Stimulated activated CD4-positive, alpha-beta T cell treated with anti-CD3 and anti-CD28 coated beads, Interleukin-15, amount 100 ng/mL, for 1 hour (primary cell): ENCODE measurements at places on chromosomes 16 and 17.
A peak's percentile ranks its signal among the peaks of the same experiment; 100 is the strongest.

- DNase-seq, result peak; percentile 26
Observed at GRCh38 chr17:65294181-65294719, 157.1 kb downstream of the RGS9 start.

DNA sequence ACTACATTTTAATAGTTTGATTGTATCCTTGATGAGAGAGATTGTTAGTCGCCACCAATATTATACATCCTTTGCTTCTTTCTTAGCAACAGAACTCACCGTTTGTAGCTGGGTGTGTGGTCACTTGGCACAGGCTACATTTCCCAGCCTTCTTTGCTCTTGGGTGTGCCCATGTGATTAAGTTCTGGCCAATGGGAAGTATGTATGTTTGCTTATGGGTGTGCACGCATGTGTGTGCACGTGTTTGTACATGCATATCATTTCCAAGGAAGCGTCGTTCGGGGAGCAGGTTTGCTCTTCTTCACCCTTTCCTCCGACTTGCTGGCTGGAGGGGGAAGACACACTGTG lies 4.4 kb upstream of the SEC14L1 start:
- DNase-seq, result no peak

- DNase-seq, result no peak
Observed at GRCh38 chr16:66473654-66474519, 46.8 kb downstream of the BEAN1 start.

DNA sequence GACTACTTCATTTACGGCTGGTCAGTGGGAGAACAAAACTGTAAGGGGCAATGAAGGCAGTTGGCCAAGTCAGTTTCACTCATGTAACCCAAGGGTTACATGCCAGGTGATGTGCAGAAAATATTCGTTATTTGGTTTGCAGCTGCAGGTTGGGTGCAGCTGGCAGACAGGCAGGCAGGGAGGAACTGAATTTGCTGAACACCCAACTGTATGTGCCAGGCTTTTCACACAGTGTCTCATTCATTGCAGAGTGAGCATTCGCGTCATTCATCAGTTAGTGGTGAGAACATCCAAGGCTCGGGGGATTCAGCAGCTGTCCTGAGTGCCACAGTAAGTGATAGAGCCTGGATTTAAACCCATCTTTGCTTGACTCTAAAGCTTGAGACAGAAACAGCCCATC lies 59.7 kb downstream of the ABCC6 start:
- DNase-seq, result no peak

DNA sequence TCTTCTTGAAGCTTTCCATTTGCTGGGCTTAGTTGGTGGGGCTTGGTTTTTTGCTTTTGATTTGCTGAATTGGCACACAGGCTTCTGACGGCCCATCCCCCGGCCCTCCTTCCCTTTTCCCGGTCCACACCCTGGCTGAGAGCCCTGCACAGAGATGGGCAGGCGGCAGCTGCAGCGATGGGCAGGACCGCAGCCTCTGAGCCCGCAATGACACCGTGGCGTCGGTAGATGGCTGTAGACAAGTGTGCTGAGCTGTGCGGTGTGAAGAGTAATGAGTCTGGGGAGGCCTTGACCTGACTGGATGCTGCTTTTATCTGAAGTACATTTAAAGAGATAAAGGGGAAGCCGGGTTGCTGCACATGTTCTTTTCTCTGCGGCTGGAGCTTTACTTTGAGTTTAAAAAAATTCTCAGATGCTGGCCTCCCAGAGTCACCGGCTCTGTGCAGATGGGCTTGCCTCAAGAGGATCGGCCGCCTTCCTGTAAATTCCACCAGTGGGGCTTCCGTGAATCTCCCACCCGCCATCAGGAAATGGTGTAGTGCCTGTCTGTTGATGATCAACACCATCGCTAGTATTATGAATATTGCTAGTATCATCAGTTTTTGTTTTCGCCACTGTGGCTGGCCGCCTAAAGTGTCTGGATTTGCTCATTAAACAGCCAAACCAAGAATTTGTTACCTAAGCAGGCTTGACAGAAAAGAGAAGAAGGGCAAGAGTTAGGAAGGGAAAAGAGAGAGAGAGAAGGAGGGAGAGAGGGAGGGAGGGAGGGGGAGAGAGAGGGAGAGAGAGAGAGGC lies 245.6 kb upstream of the RBFOX1 start:
- DNase-seq, result no peak

DNA sequence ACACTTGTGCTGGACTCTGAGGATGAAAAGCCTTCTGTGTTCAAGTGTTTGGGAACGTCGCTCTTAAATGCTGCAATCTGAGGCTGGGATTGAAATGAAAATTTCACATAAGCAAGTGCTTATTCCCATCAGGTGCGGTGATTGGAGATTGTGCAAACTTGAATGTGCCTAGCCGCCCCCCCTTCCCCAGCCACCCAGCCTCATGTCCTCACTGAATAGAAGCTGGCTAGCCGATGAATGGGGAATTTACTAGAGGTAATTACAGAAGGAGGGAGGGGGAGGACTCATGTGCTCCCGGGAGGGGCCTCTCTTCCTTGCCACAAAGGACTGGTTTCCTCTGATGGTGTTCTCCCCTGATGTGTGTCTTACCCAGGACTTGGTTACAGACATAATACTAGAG lies 544.8 kb upstream of the EEF2KMT start:
- no peak for DNase-seq

DNA sequence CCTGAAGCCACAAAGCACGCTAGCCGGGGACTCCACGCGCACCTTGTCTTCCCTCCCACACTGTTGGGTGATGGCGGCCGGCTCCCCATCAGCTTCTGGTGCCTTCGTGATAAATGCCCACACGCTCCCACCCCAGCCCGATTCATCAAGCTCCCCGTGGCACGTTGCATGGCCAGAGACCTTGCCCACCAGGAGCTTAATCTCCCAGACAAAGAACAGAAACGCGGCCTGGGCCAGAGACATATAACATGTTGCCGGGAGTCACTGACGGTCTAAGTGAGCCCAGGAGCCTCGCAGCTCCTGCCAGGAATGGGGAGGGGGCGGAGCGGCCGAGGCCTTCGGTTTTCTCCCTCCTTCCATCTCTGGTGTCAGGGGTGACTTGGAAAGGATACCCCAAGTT lies 93.1 kb downstream of the SDK2 start:
- no peak for DNase-seq

DNA sequence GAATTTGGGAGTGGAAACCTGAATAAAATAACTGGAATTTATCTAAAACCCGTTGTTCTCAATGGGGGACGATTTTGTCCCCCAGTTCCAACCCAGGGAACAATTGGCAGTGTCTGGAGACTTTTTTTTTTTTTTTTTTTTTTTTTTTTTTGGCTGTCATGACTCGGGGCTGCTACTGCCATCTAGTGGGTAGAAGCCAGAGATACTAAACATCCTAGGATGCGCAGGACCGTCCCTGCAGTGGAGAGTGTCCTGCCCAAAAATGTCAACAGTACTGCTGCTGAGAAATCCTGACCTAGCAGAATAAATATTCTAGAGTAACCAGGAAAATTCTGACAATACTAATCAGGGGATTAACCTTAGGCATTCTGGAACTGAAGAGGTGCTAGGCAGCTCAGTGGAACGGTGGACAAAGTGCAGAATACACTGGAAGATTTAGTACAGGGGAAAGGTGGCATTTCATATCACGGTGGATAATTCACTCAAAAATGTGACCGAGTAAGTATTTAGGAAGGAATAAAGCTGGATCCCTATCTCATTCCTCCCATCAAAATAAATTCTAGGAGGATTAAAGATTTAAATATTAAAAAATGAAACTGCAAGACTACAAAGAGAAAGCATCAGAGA lies 107.6 kb downstream of the SPECC1 start:
- no peak for DNase-seq

GRCh38 chr17:69967910-69968411 lies 107.1 kb upstream of the KCNJ16 start:
- DNase-seq, result no peak

GRCh38 chr17:48632579-48633265 lies 6.6 kb upstream of the HOXB9 start:
- DNase-seq, result no peak

DNA sequence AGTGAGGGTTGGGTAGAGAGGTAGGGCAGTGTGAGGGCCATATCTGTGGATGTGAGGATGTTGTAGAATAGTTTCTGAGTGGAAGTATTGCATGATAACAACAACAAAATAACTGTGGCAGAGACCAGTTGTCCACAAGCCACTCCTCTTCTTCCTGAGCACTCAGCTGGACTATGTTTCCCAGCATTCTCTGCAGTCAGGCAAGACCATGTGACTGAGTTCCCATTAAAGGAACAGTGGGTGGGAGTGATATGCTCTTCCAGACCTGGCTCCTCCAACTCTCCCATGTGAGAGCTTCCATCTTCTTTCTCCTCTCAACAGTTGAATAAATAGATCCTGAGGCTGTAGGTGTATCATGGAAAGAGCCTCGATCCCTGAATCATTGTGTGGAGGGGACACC lies 272.4 kb downstream of the CBLN1 start:
- DNase-seq, result no peak

- no peak for DNase-seq
Observed at GRCh38 chr16:73036074-73036826, 11.7 kb downstream of the ZFHX3 start.

DNA sequence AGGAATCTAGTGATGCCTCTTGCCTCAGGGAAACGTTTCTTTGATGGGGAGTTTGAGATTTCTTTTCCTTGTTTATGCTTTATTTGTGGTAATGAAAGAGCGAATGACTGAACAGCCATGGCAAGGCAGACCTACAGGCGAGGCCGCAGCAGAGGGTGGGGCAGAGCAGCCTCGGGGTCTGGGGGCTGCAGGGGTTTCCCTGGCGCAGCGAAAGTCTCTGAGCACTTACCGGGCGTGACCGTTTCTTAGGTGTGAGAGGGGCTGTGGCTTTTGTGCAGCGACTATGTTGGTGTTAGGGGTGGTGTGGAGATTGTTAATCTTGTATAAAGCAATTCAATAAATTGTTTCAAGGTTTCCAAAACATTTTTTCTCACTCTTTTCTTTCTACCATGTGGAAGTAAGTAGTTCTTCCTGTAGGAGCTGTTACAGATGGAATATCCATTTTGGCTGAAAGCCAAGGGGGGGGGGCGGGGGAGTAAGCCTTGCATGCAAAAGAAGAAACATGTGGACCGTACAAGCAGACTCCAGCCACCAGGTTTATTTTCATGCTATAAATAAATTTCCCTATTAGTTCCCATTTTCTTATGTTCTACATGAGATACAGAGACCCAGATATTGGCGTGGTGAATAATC lies 34.8 kb downstream of the UBN1 start:
- DNase-seq, result no peak

- no peak for DNase-seq
Observed at GRCh38 chr16:83002351-83003334, 375.9 kb downstream of the CDH13 start.

- no peak for DNase-seq
Observed at GRCh38 chr16:6993544-6993943, 339.1 kb upstream of the RBFOX1 start.

DNA sequence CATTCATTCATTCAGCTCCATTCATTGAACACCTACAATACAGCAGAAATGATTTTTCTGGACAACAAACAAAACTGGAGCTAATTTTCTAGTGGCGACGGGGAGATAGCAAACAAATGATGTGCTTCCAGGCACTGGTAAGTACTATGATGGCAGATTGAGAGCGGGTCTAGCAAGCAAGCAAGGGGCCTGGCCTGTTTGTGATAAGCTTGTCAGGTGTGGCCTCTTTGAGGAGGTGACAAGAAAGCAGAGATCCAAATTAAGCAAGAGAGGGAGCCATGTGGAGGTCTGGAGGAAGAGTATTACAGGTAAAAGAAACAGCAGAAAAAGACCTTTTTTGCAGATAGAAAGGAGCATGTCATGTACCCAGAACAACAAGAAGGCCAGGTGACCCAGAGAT lies 216.1 kb upstream of the CPHXL start:
- DNase-seq, result no peak

- no peak for DNase-seq
Observed at GRCh38 chr16:5874899-5875298, 777.3 kb upstream of the EEF2KMT start.

- no peak for DNase-seq
Observed at GRCh38 chr16:67649494-67649931, 4.6 kb downstream of the CARMIL2 start.

GRCh38 chr17:71521724-71522123 lies 599.1 kb upstream of the SOX9 start:
- no peak for DNase-seq

DNA sequence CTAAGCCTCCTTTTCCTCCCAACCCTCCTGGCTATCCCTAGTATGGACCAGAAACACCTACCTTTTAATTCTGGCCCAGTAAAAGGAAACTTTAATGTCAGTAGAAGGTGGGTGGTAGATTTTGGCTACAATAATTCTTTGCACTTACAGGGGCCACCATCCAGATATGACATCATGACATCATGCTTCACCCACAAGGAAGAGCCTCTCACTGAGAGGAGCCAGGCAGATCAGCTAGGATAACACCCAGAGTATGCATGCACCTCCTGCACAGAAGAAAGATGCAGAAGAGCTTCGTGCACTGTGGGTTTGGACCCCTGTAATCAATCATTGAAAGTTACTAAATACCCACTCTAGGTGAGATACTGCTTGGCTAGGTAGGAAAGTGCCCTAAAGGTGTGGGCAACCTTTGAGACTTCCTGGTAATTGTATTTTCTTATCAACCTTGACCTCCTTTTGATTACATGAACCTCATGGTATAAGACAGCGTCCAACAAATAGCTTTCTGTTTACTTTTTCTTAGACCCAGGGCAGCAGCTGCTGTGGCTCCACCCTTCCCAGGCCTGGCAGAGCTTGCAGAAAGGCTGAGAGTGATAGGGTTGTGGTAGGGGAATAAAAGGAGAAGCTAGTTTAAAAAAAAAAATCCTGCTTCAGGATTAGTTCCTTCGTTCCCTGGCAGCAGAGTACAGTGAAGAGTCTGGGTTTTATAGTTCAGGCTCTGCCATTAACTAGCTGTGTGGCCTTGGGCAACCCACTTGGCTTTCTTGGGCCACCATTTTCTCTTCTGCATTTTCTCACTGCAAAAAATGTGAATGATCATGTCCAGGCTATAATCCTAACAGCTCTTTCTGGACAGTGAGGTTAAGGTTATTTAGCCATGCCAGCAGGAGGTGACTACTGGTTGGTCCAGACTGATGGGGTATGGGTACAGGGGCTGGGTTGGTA lies 6.2 kb downstream of the MAP3K14 start:
- DNase-seq, result no peak

DNA sequence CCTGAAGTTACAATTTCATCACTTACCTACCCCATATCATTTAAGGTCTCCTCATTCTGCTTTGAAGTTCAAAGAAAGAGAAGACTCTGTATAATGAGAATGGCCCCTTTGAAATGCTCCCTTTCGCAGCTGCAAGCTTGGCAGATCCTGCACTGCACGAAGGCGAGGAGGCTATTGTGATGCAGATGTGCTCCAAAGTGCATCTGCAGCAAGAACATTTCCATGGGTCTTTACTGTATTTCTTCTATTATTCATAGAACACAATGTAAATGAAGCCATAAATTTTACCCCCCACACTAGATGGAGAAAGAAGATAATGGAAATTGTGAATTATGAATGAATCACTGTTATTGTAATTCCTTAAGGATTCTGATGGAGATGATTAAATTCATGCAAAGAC lies 178.7 kb downstream of the CHD9NB start:
- no peak for DNase-seq

GRCh38 chr16:59684911-59685310 lies 950.8 kb upstream of the GOT2 start:
- DNase-seq, result no peak
